ENCODE measurements at places on chromosomes 3 and 15. TPM values are rescaled to one million over a fixed set of nuclear protein-coding genes. Genes with fewer than 3 reads are reported as not detected.
A peak's percentile ranks its signal among the peaks of the same experiment; 100 is the strongest.

Gene STRIT1
- not detected for total RNA-seq

Gene PGBD4
- total RNA-seq, result 1.8 TPM

Gene NRROS
- 0.72 TPM for total RNA-seq

DNA sequence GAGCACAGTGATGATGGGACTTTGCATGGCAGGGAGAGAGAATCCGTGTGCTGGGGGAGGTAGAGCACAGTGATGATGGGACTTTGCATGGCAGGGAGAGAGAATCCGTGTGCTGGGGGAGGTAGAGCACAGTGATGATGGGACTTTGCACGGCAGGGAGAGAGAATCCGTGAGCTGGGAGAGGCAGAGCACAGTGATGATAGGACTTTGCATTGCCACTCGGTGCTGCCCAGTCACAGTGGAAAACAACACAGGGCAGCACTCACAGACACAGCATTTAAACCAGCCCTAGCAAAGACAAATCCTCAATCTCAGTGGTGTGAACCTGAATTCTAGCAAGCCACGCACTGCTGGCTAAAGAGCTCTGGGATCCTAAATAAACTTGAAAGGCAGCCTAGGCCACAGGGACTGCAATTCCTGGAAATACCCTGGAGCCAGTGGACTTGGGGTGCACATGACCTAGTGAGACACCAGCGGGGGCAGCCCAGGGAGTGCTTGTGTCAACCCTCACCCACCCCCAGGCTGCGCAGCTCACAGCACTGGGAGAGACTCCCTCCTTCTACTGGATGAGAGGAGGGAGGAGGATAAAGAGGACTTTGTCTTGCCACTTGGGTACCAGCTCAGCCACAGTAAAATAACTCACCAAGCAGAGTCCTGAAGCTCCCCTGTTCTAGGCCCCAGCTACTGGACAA lies 23.4 kb upstream of the TNK2 start:
- DNase-seq, result peak; percentile 10

DNA sequence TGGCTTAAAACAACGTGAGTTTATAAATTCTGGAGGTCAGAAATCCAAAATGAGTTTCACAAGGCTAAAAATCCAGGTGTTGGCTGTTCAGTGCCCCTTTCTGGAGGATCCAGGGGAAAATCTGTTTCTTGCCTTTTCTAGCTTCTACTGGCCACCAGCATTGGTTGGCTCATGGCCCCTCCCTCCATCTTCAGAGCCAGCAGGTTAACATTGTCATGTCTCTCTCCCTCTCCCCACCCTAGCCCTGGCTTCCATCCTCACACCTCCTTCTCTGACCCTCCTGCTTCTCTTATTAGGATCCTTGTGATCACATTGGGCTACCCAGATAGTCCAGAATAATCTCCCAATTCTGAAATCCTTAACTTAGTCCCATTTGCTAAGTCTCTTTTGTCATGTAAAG lies 32.9 kb upstream of the MGLL start:
- no peak for DNase-seq

DNA sequence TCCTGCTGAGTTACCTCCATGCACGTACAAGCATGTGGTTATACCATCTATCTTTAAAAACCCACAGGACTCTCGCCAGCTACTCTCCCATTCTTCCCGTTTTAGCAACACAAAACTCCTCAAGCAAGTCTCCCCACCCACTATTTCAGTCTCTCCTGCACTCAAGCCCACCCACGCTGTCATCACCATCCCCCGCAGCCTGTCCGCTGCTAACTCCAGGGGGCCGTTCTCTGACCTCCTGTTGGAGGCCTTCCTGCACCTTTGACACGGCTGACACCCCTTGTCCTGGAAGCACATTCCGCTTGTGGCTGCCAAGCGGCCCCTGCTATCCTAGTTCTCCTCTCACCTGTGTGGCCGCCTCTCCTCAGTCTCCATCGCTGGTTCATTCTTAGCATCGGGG lies 7.5 kb upstream of the PCSK6 start:
- DNase-seq, result peak; percentile 51

GRCh38 chr3:141039589-141039988 lies 11.6 kb upstream of the SPSB4 start:
- DNase-seq, result no peak

DNA sequence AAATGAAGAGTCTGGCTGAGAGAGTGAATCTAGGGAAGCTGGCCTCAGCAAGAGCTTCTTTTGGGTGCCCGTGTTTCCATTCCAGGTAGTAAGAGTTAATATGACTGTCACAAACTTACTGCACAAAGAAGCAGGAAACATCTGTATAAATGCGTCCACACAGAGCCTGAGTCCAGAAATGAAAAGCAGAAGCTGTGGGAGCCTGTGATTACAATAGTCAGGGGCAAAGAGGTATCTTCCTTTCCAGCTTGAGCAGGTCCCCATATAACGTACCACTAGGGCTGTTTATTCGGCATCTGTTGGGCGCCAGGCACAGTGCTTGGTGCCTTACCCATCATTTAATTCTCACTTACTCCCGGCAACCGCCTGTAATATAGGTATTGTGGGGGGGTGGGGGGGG lies 40.5 kb upstream of the B3GNT5 start:
- DNase-seq, result no peak

DNA sequence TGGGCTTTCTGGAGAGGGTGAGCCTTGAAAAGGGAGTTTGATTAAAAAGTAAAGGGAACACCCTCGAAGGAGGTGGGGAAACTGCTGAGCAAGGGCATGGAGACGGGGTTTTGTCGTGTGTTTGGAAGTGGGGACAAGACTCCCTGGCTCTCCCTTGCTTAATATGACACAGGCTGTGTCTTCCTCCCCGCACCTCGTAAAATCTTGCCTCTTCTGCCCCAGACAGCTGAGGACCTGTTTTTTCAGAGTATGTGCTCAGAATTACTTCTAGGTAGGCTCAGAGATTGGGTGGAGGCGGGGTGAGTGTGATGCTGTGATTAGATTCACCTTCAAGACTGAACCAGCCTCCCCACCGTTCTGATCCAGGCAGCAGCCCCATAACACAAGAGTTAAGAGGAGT lies 244.4 kb upstream of the TLE3 start:
- DNase-seq, result no peak

DNA sequence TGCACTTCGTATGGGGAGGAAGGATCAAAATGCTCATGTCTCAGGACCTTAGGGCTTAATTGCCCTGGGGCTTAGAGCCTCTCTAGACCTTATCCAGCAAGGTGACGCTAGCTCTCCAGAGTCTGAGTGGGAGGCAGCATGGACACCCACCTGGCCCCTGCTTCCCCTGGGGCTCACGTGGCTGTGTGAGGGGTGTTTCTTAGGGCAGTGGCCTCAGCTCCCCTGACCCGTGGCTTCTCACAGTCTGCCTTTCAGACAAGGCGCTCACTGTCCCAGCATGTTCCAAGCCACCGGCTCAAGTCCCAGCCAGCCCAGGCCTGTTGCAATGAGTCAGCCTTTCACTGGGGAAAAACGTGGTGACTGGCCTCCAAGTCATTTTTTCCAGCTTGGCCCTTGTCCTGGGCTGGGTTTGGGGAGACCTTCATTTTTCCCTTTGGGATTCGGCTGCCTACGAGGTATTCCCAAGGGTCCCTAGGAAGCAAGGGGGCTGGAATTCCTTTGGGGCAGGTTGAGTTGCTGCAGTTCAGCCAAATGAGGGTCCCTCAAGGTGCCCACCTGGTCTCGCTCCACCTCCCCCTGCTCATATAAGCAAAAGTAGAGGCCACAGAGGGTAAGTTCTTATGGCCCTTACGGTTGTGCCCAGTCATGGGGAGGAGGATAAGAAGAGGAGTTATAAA lies 15.7 kb downstream of the BHLHE40 start:
- peak; percentile 90 for DNase-seq

DNA sequence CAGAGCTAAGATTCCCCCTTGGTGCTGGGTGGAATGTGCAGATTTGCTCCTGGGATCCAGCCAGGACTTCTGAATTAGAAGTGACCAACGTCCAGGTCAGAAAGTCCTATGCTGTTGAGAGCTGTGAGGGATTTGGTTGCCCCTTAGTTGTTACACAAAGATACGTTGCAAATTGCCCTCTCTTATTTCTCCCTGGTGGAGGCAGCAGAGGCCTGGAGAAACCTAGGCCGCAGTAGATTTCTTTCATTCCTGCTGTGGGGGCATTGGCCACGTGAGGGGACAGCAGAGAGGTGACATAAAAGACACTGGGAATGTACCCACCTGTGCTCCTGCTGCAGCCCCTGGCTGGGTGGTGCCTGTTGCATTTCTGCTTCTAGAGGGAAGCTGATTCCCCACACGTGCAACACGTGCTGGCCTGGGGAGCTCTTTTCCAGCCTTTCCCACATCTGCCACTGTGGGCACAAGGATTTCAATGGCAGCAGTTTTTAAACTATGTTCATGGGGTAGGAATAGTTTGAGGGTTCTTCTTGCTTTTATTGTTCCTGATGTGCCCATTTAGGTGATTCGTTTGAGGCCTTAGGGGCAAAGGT lies 65.7 kb downstream of the SYNM start:
- no peak for DNase-seq

DNA sequence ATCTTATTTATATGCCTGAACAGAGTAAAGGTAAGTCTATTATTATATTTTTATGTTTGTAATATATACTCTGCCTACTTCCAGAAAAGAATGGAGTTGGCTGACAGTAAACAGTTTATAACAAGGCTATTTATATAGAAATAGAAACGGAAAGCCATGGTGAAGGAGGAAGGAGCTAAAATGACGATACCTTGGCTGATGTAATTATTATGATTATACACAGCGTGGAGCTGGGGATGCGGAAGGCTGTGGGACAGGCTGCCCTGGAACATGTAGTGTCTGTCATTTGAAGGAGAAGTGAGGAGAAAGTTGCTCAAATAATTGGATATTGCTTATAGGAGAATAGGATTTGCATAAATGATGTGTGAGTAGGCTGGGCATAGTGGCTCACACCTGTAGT lies 37.8 kb downstream of the CEMIP start:
- no peak for DNase-seq

DNA sequence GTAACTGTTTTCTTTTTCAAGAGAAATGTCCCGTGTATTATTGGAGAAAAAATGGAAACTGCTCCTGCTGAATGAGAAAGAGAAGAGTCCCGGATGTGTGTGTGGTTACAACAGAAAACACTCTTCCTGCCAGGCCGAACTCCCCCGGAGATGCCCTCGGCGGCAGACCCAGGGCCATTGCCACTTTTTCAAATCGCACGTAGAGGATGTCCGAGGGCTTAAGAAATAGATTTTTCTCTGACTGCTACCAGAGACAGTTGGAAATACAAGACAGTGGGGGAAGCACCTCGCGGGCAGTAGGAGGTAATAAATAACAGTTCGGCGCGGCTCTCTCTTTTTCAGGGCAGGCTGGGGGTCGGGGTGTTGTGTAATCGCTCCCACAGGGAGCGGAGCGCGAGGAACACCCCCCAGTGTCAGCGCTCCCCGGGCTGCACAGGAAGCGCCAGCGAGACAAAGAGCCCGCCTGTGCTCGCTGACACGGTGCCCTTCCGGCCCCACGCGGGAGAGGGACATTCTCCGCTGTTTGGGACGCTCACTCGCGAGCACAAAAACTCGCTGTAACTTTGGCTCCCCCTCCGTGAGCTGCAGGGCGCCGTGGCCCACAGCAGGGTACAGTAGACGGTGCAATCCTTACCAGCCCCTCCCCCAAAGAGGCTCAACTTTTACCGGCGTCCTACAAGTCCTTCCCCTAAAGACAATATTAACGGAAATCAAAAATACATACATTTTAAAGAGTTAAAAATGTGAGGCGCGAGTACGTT lies 1.1 kb downstream of the VGLL4 start:
- DNase-seq, result peak; percentile 75

DNA sequence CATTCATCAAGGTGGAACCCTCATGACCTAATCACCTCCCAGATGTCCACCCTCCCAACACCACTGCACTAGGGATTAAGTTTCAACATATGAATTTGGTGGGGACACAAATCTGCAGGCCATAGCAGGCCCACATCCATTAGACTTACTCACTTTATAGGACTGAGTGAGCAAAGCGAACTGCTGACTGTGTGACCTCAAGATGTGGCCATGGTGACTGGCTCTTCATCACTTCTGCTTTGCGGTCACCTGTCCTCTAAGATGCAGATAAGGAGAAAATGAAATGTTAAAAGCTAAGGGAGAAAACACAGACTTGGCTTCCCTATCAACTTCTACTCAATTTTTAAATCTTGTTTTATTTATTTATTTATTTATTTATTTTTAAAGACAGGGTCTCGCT lies 14.5 kb upstream of the DCP1A start:
- no peak for DNase-seq

DNA sequence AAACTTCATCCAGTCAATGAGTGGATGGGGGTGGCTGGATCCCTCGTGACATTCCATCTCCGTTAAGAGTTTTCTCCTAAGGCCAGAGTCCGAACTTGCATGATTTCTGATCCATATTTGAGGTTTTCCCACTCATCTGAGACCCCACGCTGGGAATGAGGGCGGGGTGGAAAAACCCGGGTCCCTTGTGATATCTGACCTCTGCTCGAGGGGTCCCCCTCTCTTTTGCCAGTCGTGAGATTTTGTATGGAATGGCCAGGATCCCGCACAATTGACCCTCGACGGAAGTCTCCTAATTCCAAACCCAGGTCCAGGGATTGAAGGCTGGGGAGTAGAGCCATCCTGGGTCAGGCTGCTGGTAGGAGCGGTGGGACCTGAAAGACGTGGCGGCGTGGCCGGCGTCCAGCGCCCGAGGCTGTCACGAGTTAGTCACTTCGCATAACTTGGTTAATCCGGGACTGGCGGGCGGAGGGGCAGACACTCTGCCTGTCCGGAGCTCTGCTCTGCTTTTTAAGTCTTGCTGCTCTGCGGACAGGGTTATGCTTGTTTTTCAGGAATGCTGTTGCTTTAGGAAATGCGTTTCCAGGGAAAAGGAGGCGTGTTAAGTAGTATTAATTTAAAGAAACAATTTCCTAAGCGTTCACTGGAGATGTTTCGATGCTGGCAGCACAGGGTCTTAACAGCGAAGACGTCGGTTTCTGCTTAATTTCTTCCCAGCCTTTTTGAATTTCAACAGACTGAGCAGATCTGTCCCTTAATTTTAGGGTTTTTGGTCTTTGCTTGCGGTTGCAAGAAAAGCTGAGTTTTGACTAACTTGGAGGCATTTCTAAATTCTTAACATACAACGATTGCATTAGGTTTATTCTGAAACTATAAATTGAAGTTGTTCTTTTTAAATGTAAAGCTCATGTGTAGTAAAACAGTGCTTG lies 69.7 kb upstream of the LRRFIP2 start:
- DNase-seq, result peak; percentile 83

GRCh38 chr3:94065819-94066480 lies 3.1 kb downstream of the NSUN3 start:
- no peak for DNase-seq

DNA sequence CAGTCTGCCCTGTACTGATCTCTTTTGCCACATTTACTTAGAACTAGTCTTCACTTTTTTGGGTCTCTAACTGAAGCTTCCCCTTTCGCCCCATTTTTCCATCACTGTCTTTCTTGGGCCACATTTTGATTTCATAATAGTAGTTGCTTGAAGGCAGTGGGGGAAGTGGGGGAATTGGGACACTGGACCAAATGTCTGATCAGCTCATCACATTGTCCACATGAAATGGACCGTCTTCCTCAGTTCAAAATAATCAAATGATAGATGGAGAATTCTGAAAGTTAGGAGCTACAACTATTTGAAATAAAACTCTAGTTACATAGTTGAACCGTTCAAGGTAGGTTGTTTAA lies 747 bp downstream of the PDCD6IP start:
- peak; percentile 62 for DNase-seq

Data from osteoblast (primary cell).